ENCODE measurements at places on chromosomes 6 and 20.

GRCh38 chr6:105326833-105327770 is 75.8 kb downstream of the PREP start:
- DNase-seq, result no peak

- DNase-seq, result no peak
Measured at GRCh38 chr6:72322771-72323170, 299.1 kb upstream of the KCNQ5 start.

- DNase-seq, result no peak
Measured at GRCh38 chr6:100517106-100517505, 52.4 kb upstream of the SIM1 start.

- DNase-seq, result no peak
Measured at GRCh38 chr20:61636531-61637116, 384.6 kb downstream of the CDH4 start.

GRCh38 chr6:9420316-9421015 is 985.1 kb upstream of the SLC35B3 start:
- DNase-seq, result no peak

DNA sequence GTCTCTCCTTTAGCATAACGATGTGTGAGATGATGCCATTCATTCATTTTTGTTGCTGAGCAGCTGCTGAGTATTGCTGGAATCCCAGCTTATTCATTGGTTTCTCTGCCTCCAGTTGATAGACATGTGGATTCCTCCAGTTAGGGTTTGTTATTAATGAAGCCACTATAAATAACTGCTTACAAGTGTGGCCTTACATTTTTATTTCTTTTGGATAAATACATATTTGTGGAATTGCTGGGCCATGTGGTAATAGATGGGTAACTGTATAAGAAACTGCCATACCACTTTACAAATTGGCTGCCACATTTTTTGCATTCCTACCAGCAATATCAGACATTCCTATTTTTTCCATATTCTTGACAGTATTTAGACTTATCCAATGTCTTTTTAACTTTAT is 2.6 kb upstream of the HLA-B start:
- DNase-seq, result no peak

DNA sequence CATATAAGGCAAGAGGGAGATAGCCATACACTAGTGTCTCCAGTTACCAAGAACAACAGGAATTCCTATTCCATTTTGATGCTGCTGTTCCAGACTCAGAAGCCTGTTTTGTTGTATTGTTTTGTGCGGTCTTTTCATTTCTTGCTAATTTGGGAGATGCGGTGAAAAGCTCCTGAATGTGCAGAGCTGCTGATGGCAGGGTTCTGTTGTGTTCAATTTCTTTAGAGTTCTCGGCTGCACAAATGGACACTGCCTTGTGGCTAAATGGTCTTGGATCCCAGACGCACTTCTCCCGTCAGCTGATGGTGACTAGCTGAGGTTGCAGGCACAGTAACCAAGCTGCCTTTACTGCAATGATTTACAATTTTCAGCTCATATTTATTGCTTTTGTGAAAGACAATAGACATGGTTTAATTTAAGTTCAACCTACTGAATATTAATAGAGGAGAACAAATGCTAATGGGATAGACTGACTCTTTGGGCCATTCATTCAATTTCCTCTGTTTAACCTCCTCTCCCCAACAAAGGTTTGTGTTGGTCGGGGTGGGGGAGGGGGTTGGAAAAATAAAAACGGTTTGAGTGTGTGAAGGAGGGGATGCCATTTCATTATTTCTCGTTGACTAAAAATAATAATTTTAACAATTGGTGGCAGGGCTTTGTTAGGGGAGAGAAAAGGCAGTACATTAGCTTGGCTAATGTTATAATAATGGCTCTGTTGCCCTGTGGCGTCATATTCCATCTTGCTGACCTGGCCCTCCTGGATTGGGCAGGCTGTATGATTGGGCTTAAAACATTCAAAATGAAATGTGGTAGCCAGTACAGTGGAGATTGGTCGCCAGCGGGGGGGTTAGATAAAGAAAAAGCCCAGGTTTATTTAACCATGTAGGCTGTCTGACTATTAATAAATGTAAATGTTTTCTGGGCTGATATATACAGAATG is 159.5 kb downstream of the JARID2 start:
- no peak for DNase-seq

- DNase-seq, result no peak
Measured at GRCh38 chr6:62971976-62972658, 239.2 kb upstream of the FKBP1C start.

DNA sequence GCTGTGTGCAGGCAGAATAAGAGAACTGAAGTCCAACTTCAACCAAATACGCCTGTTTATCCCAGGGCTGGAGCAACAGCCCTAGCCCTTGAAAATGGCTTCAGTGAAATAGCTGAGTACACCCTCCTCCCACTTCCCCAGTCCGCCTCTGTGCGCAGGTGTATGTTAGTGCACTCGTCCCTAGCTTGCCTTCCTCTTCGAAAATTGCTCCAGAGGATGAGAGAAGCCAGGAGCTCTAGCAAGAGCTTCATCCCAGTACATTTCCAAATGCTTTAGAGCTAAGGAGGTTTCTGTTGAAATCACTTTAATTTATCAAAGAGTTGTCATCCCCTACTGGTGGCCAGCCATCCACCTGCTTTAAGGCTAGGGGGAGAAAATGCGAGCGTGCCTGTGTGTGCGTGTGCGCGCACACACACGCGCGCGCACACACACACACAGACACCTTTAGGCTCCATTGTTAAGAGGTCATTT is 5.4 kb upstream of the POU3F2 start:
- no peak for DNase-seq

DNA sequence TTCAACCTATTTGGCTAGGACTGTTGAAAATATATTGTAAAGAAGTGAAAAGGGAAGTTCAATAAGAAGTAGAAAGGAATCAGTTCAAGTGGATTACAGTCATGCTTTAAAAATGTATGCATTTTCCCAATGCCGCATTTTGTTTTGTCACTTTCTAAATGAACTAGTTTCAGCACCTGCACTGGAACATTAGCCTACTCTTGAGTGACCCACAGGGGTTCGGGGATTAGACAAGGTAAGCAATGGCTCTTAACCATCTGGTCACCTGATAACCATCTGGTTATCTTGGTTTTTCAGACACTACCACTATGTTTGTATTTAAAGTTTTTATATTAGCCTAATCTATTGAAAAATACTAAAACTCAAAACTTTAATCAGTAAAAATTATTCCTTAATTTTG is 97.6 kb downstream of the CD164 start:
- DNase-seq, result no peak

DNA sequence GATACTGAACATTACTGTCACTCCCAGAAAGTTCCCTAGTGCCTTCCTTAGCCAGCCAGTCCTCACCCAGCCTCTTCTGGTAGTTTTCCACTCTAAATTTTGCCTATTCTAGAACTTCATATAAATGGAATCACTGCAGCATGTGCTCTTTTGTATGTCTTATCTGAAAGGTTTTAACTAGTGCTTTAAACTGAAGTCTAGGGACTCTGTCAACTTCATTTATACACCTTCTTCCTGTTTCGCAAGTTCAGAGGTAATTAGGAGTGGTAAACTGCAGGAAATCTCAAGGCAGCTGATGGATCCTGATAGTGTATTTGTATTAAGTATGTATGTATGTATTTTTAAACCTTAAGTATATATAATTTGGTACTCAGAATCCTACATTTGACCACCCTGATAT is 94.3 kb downstream of the TCP11 start:
- DNase-seq, result no peak

DNA sequence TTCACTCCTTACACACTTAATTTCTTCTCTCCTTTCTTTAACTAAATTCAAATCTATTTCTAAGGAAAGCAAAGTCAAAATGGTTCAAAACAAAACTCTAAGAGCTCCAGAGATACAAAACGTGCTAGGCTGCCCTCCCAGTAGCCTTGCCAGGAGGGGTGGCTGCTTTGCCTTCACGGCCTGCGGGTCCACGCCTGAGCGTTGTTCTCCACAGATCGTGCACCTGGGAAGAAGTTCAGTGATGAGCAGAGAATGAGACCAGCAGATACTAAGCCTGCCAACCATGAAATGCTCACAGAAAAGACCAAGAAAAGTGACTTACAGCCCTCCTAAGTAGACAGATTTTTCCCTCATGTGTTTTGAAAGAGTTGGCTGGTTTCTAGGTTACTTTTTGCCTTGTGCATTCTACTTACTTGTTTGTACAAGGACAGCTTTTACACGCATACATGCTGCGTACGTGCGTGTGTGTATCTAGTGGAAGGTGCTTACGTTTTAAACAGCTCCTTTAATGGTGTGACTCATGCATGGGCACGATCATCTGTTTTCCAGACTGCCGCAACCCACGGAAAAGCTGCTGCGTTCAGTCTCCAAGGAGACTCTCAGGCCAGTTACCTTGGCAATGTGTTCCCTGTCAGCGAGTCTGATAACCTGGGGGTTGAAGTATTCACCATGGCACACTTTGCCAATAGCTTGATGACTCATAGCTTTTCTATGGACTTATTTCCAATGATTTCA is 32.4 kb upstream of the PBOV1 start:
- no peak for DNase-seq

GRCh38 chr20:44208770-44209169 is 1.8 kb downstream of the OSER1 start:
- no peak for DNase-seq

GRCh38 chr6:107535626-107536025 is 45.7 kb downstream of the SOBP start:
- no peak for DNase-seq

GRCh38 chr6:129133770-129134192 is 250.8 kb downstream of the LAMA2 start:
- DNase-seq, result no peak
